PC-3 (cell line): ENCODE measurements at places on chromosomes 7 and 10. TPM values are rescaled to one million over a fixed set of nuclear protein-coding genes. Genes with fewer than 3 reads are reported as not detected.

The TLL2 gene
- total RNA-seq, result 0.18 TPM in 1 of 2 replicates, not detected in the other

The CCL24 gene
- total RNA-seq, result not detected in 2 replicates

The ADAMTS14 gene
- total RNA-seq, result 0.91 and 1.4 TPM in 2 replicates

The GRM3 gene
- total RNA-seq, result not detected in 2 replicates

The RBM20 gene
- 0.40 and 1.3 TPM in 2 replicates for total RNA-seq

The SFMBT2 gene
- 1.9 and 2.1 TPM in 2 replicates for total RNA-seq

The GNGT1 gene
- total RNA-seq, result not detected in 2 replicates

The PON1 gene
- not detected in 2 replicates for total RNA-seq

The CDH23 gene
- not detected in 2 replicates for total RNA-seq

The CRYGN gene
- total RNA-seq, result 0.11 TPM in 1 of 2 replicates, not detected in the other

The USP6NL gene
- 13.0 and 14.3 TPM in 2 replicates for total RNA-seq

The HOXA4 gene
- total RNA-seq, result 2.3 and 5.1 TPM in 2 replicates

The FKBP14 gene
- 9.0 and 10.1 TPM in 2 replicates for total RNA-seq

The AMPH gene
- not detected in 2 replicates for total RNA-seq

The TMEM176A gene
- not detected in 2 replicates for total RNA-seq

The TACC2 gene
- 27.9 and 31.7 TPM in 2 replicates for total RNA-seq

The KNDC1 gene
- not detected in 2 replicates for total RNA-seq

The ACSM6 gene
- not detected in 2 replicates for total RNA-seq

The LGI1 gene
- not detected in 2 replicates for total RNA-seq

The TWIST1 gene
- total RNA-seq, result 15.7 and 22.3 TPM in 2 replicates

The TBX20 gene
- 0.47 and 1.1 TPM in 2 replicates for total RNA-seq

The STEAP1 gene
- total RNA-seq, result 15.7 and 21.2 TPM in 2 replicates

The TPK1 gene
- 1.3 and 4.5 TPM in 2 replicates for total RNA-seq

The EIF5AL1 gene
- 0.51 and 0.75 TPM in 2 replicates for total RNA-seq

The PTF1A gene
- total RNA-seq, result not detected in 2 replicates

The LFNG gene
- total RNA-seq, result 4.8 and 7.7 TPM in 2 replicates

The AGBL3 gene
- total RNA-seq, result 1.9 and 2.5 TPM in 2 replicates

The RHOBTB1 gene
- total RNA-seq, result 6.7 and 7.0 TPM in 2 replicates

The C1QL3 gene
- 0.12 TPM in 1 of 2 replicates, not detected in the other for total RNA-seq

The DGKB gene
- total RNA-seq, result 0.15 and 0.69 TPM in 2 replicates

The AKR1B1 gene
- 1.6 TPM in 1 of 2 replicates, not detected in the other for total RNA-seq

The LIPF gene
- not detected in 2 replicates for total RNA-seq

The PLPP4 gene
- 5.0 and 10.7 TPM in 2 replicates for total RNA-seq

The SLC37A3 gene
- total RNA-seq, result 21.8 and 22.1 TPM in 2 replicates

The SUN3 gene
- total RNA-seq, result not detected in 2 replicates

The GJD4 gene
- 0.33 and 0.58 TPM in 2 replicates for total RNA-seq

The NPSR1 gene
- total RNA-seq, result not detected in 2 replicates

The CHRM2 gene
- total RNA-seq, result not detected in 2 replicates

The ITPRIP gene
- total RNA-seq, result 7.0 and 10.3 TPM in 2 replicates

The C7orf57 gene
- 0.15 TPM in 1 of 2 replicates, not detected in the other for total RNA-seq

The GIMAP5 gene
- not detected in 2 replicates for total RNA-seq

The NUTM2E gene
- total RNA-seq, result 0.58 TPM in 1 of 2 replicates, not detected in the other

The IMMP2L gene
- 8.6 and 15.4 TPM in 2 replicates for total RNA-seq

The ACSL5 gene
- total RNA-seq, result 1.4 TPM in 1 of 2 replicates, not detected in the other

The SPDYE18 gene
- 1.1 TPM in 1 of 2 replicates, not detected in the other for total RNA-seq

The CLEC5A gene
- not detected in 2 replicates for total RNA-seq
